ENCODE measurements at places on chromosomes 2 and 18. TPM values are rescaled to one million over a fixed set of nuclear protein-coding genes. Genes with fewer than 3 reads are reported as not detected.

DNA sequence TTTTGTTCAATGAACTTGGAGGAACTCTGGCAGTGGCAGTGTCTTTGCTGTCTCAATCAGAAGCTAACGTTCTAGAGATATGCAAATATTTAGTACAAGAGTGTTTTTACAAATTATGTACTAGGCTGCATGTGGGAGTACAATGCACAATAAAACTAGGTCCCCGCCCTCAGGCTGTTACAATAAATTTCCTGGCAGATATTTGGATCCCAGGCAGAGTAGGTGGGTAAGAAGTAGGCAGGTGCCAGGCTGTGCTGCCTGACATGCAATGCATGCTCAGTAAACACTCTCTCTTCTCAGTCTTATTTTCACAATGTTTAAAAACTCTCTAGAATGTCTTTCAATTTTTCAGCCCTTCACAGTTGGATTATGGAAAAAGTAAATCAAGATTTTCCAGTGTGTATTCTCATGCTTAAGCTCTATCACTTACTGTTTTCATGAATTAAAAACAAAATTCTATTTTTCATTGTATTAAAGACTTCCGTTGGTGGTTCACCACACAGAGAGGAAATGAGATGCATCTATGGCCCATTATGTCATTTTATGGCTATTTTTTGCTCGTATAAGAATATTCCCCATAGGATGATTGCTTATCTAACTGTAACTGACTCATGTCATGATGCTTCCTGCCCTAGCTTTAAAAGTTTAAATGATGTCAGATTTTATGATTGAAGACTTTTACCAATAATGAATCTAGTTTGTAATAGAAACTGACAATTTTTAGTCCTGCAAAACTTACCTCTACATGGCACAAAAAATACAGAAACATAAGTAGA is 346.1 kb downstream of the RND3 start:
- no peak for DNase-seq

ASNSD1 gene
- total RNA-seq, result 27.7 TPM

CFAP65 gene
- total RNA-seq, result not detected

DNA sequence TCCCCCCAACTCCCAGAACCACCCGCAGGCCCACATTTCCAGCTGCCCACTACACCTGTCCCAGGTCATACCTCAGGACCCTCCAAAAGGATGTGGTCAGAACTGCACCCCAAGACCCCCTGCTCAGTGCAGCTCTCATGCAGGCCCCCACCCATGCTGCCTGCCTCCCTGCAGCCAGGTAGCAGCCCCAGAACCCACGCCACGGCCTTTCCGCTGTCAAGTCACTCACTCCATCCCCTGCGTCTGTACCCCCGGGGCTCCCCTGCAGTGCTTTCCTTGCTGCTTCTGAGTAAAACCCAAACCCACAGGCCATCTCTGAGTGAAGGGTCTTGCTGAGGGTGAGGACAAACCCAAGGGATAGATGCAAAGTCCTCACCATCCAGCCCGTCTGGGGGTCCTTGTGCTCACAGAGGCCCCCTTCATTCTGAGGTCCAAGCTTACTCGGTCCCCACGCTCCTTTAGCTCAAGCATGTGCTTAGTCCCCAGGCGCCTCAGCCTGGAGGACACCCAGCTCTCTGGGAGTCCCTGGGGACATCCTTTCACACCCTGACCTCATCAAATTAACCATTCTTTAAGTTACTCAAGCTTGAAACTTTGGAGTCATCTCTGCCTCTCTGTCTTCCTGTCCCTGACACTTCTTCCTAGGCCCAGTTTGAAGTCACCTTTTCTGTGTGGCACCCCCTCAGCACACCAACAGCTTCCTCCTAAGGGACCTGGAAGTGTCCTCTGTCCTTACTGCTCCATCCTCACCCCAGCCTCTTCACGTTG is 130.1 kb downstream of the SMAD7 start:
- peak; percentile 59 for DNase-seq

FAHD2B gene
- 19.3 TPM for total RNA-seq

DNA sequence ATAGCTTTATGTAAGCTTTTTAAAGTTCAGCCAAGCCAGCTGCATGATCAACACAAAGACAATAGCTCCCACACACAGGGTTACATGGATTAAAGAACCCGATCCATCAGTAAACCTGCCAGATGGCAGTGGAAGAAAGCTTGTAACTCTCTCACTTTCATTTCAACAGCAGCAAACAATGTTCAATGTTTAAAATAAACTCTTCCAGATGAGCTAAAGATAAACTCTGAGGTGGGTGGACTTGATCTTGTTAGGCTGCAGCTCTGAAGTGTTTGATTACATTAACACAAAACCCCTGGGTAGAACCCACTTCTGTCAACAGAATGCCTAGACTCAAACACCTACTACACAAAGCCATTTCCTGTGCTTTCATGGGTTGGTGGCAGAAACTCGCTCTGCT is 13.9 kb downstream of the RDH14 start:
- DNase-seq, result no peak

- no peak for DNase-seq
Observed at GRCh38 chr18:38010971-38011857, 445.6 kb upstream of the CELF4 start.

TAF1B gene
- 8.4 TPM for total RNA-seq

DNA sequence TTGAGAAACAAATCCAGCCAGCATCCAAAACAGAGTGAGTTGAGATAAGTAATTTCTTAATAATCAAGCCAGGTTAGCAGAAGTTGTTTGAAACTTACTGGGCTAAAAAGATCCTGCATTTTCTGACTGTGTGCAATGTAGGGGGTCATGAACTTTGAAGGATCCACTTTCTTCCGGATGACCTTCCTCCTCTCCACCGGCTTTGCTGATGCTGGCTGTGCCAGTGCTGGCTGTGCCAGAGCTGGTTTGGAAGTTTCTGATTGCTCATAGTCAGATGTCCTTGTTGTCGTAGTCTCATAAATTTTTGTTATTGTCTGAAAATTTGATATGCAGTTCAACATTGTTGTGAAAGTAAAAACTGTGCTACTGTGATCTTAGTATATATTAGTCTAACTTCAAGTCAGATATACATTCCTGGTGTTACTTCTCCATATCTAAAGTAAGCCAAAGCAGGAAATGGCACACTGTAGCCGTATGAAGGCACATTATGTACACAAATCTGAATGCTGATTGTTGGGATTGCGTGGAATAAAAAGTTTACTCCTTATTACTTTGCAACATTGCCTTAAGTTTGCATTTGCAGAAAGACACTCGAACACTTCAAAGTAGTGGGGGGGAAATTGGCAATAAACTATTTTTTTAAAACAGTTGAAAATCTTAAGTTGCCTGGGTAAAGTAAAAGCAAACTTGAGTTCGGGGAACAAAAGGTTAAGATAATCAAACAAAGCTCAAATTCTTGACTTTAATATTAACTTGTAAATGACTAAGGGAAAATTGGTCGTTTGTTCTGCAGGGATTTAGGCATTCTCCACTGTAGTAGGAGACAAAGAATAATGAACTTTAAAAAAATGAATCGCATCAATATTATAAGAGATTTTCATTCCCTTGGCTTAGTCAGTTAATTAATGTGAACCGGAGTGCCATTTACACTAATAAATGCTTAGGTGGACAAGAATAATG is 6.4 kb downstream of the NEB start:
- DNase-seq, result no peak

GRCh38 chr2:104102615-104103014 is 751.3 kb upstream of the POU3F3 start:
- no peak for DNase-seq

GRCh38 chr2:7835693-7836680 is 845.9 kb upstream of the ID2 start:
- no peak for DNase-seq

DNA sequence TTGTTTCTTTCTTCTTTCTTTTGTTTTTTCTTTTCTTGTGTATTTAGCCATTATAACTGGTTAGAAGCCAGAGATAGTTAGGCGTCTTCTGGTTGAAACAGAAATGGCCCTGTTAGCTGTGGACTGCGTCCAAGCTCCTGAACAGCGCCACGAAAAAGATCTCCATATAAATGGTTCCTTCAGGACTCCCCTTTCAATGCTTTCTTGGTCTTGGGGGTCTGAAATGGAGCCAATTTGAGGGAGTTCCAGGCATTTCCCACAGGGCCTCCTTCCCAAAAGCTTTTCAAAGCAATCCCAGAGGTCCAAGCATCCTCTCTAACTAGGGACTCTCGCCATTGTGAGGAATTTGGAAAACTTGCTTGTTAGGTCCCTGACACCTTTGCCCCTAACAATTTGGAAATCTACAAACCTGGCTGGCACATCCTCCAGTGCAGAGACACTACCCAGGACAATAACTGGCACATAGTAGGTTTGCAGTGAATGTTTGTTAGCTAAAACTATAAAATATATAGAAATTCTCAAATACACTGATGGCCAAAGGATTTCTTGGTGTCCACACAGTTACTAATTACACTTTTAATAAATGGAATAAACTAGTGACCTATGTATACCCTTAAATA is 80.1 kb downstream of the MYCN start:
- DNase-seq, result no peak

DNA sequence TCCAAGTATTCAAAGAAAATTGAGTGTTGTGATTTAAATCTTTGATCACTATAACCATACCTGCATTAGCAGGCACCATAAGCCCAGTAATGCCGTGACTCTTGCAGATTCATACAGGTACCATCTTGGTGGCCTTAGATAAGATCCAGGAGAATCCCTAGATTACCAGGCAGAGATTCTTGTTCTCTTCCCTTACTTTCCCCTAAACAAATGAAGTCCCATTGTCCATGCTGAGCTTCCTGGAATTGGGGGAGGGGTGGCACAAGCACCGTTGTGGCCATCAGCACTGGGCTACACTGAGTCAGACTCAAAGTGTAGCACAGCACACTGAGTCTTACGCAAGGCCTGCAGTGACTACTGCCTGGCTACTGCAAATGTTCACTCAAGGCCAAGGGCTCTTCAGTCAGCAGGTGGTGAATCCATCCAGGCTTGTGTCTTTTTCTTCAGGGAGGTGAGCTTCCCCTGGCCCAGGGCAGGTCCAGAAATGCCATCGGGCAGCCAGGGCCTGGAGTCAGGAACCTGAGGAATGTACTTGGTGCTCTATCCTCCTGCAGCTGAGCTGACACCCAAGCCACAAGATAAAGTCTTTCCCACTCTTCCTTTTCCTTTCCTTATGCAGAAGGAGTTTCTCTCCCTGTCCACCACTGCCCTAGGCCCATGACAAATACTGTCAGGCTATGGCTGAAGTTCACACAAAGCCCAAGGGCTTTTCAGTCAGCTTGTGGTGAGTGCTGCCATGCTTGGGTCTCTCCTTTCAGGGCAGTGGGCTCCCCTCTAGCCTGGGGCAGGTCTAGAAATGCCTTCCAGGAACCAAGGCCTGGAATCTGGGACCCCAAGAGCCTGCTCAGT is 52.6 kb downstream of the CD28 start:
- no peak for DNase-seq

COL4A4 gene
- total RNA-seq, result 3.0 TPM

SLC4A5 gene
- total RNA-seq, result 3.6 TPM

TTR gene
- not detected for total RNA-seq

DNA sequence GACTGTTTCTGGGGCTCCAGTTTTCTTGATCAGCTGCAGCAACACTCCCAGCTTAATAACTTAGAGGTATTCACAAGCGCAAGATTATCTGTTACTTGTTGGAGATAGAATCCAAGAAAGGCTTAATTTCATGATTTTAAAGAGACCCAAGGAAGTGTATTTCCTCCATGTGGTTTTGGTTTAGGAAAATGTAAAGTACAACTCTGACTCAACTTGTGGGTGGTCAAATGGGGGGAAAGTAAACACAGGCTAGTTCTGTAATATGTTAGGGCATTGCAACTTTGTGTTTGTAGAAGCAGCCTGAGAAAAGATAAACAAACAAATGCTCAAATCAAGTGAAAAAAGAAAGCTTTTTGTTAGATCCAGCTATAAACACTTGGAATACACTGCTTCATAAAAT is 90.1 kb upstream of the COL3A1 start:
- no peak for DNase-seq

DNA sequence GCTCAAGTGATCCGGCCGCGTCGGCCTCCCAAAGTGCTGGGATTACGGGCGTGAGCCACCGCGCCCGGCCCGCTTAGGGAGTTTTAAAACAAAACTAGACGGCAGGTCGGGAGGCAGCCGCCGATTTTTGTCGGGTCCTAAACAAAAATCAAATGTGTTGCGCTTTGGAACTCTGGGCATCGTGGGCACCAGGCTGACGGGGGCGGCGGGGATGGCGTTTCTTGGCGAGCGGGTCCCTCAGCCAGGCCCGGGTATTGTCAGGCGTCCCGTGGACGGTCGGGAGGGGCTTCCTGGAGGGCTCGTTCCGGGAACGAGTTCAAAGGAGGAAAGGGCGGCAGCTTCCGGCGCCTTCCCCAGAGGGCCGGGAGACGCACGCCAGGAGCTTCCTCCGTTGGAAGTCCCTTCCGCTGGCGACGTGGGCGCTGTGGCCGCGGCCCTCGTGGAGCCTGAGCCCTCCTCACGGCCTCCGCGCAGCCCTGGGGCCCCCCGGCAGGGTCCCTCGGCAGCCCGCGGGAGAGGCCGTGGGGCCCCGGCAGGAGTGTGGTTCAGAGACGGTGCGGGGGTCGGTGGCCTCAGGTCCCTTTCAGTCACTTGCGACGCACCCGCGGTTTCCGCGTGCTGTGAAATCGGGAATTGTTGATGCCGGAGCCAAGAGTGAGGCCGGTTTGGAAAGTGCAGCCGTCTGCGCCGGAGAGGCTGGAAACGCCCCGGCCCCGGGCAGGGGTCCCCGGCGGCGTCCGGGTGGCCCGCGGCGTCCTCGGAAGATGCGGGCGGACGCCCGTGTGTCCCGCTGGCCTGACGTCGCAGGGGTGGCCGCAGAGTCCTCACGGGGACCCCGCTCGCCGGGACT is 59.3 kb downstream of the EMILIN2 start:
- DNase-seq, result peak; percentile 91

CCDC141 gene
- total RNA-seq, result 162 TPM

VWA3B gene
- 0.51 TPM for total RNA-seq

ANKRD29 gene
- total RNA-seq, result 3.9 TPM

DNA sequence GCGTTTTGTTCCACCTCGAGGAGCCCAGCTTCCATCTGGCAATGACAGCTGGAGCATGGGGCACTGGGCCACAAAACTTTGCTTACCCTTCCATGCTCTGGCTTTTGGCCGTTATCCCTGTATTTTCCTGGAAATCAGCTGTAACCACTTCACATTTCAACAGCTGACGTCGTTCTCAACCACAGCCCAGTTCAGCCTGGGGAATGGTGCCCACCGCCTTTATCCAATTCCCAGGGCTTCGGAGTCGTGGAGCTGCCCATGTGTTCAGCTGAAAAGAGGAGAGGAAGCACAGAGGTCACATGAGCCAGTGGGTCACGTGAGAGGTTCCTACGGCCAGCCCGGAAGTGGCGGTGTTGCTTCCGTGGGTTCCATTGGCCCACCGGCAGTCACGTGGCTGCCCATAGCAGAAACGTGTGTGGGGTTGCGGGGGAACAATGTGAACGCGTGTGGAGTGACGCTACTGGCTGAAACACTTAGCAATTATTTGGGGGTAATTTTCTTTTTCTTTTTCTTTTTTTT is 16.7 kb upstream of the EDAR start:
- no peak for DNase-seq

- peak; percentile 82 for DNase-seq
Observed at GRCh38 chr2:120419073-120419472, 73.1 kb downstream of the INHBB start.

- no peak for DNase-seq
Observed at GRCh38 chr2:236659758-236660150, 90.1 kb downstream of the ACKR3 start.

GRCh38 chr2:67974559-67975430 is 88.0 kb downstream of the C1D start:
- no peak for DNase-seq

TLX2 gene
- total RNA-seq, result not detected

Data from cardiac septum (tissue), 1 donor.